CD8-positive, alpha-beta memory T cell (primary cell): ENCODE measurements at places on chromosomes 11 and 22.

GRCh38 chr22:41777749-41778425 lies 22.6 kb upstream of the CCDC134 start:
- no peak for DNase-seq

GRCh38 chr22:38153821-38154562 lies 27.6 kb downstream of the PLA2G6 start:
- DNase-seq: no peak

- no peak for DNase-seq
Observed at GRCh38 chr11:85810521-85810870, 445 bp downstream of the SYTL2 start.

GRCh38 chr22:16989915-16990314 lies 18.1 kb downstream of the GAB4 start:
- no peak for DNase-seq

DNA sequence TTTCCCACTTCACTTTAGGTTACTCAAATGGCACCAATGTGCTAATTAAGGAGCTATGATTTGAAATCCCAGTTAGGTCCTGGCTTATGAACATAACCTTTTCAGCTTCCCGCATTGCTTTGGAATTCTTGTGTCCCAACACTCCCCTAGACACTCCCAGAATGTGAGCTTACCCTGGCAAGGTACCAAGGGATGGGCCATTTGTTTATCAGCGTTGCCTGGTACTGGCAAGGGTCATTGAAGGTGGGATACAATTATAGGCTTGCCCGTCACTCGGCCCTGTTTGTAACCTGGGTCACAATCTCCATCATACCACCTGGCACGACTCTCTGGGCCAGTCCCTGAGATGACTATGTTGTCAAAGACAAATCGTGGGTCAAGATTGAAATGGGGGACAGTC lies 5.4 kb downstream of the CSRP3 start:
- DNase-seq: no peak

- no peak for DNase-seq
Observed at GRCh38 chr11:122181893-122182292, 65.9 kb upstream of the BLID start.

GRCh38 chr22:49112176-49112575 lies 715.5 kb downstream of the BRD1 start:
- no peak for DNase-seq

DNA sequence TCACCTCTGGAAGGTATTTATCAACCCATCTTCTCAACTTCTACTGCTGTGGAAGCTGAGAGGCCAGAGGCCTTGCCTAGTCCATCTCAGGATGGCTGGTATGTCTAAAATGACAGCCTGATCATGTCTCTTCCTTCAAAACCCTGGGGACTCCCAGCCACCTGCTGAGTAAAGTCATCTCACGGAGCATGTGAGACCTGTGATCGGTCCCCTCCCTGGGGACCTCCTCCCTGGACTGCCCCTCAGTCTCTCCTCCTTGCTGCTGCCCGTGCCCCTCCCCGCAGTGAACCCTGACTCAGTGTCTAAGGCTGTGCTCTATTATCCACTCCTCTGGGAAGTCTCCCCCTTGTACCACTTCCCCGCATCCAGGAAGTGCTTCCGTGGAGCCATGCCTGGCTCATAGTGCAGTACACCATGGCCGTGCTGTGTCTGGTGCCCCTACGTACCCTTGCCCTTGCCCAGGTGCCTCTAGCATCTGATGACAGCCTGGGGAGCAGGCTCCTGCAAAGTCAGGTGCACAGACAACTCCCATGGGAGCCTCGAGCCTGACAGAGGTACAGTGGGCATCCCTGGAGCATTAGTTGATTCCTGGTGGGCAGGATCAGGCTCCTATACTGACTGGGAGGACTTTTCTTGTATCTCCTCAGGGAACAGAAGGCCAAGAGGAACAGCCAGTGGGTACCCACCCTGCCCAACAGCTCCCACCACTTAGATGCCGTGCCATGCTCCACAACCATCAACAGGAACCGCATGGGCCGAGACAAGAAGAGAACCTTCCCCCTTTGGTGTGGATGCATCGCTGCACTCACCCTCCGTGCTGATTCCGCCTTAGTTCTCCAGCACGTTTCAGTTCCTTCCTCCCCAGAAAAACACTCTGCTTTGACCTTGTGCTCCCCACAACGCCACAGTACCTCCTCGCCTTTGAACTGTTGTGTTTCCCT lies 13.8 kb downstream of the SMARCB1 start:
- DNase-seq: no peak

DNA sequence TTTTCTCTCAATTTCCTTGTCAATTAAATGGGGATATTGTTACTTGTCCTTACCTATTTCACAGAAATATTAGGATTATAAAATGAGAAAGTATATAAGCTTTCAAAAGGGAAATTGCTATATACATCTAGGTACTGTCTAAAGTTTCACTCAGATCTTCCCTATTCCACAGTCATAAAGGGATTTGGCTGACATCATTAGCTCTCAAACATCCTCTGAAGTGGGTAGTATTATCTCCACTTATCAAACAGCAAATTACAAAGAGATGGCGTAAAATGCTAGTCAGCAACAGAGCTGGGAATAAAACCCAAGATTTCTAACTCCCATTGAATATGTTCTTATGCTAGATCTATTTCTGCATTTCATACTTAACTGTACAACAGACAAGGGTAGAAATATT lies 50.9 kb downstream of the SLC25A17 start:
- no peak for DNase-seq

DNA sequence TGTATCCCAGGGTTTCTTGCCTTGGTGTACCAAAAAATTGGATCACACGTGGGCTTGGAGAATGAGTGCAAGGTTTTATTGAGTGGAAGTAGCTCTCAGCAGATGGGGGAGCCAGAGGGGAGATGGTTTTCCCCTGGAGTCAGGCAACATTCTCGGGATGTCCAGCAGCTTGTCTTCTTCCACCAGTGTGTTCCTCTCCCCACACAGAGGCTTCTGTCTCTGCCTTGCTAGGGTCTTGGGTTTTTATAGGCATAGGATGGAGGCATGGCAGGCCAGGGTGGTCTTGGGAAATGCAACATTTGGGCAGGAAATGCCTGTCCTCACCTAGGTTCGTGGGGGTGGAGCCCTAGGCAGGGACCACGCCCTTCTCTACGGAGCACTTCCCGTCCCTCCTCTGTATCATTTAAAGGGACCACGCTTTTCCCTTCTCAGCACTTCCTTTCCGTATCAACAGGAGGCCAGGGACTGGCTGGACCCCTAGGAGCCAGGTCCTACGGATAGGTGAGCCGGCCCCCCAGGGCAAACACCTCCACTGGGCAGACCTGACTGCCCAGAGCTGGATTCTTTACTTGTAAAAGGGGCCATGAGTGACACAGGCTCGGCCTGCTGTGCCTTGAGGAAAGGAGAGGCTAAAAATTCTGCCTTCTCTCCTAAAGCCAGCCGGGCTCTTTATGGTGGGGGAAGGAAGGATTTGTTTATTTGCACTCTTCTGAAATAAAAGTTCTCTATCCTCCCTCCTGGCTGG lies 55.3 kb upstream of the CCDC188 start:
- peak; percentile 33 for DNase-seq

GRCh38 chr11:99513368-99513767 lies 492.6 kb downstream of the CNTN5 start:
- no peak for DNase-seq

DNA sequence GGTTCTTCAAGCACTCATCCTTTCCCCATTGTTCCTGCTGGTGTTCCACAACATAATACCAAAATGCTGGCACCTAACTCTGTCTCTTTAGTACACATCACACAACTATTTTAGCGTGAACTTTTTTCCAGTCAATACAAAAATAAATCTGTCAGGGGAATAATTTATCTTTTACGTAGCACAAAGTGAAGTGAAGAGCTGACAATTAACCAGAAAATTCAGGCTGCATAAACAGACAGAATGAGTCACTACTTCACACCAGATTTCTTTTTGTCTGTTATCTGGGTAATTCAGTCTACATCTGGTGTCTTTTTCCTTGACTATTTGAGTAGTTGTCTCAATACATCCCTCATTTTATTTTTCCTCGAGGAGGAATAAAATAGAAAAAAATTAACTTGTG lies 7.9 kb upstream of the ETS1 start:
- DNase-seq: no peak

DNA sequence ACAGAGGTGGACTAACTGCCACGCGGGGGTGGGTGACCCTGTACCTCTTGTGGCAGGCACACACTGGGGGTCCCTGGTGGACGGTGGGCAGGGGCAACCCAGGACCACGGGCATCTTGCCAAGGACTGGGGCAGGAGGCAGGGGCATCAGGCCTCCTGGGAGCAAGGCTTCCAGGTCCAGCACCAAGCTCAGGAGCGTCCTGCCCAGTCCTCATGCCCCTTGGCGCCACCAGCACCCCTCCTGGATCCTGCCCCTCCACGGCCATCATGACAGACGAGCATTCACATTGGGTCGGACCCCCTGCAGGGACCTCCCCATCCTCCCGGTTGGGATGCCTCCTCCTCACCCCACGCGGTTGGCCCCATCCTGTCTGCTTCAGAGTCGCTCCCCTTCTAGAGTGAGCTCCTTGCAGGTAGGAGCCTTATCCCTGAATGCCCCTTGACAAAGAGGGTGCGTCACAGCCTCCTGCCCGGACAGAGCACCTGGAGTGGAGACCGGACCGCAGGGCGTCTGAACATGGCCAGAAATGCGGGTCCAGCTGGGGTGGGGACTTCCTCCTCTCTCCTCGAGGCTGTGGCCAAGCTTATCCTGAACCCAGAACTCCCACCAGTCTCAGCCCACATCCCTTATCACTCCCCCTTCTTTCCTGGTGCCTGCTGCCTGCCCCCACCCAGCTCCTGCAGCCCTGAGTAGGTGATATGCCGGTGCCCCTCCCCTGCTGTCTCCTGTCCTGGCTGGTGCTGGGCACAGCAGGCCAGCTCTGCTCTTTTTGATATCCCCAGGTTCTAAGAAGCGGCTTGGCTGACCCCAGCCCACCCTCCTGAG lies 40.3 kb downstream of the IGF2 start:
- peak; percentile 26 for DNase-seq

DNA sequence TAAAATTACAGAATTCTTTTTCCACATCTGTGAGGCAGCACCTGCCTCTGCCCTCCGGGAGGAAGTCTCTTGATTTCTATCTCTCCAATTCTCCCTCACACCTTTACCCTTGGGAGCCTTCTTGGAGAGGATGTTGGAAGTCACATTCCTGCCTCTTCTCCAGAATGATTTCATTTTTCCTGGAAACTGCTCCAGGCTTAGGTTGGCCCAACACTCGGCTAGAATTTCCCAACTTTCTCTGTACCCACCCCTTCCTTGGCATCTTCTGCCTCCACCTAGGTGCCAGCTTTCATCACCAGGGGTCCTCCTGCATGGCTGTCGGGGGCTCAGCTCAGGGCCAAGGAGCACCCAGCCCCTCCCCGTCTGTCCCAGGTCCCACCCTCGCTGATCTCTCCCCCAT lies 43.2 kb downstream of the SLCO2B1 start:
- no peak for DNase-seq

DNA sequence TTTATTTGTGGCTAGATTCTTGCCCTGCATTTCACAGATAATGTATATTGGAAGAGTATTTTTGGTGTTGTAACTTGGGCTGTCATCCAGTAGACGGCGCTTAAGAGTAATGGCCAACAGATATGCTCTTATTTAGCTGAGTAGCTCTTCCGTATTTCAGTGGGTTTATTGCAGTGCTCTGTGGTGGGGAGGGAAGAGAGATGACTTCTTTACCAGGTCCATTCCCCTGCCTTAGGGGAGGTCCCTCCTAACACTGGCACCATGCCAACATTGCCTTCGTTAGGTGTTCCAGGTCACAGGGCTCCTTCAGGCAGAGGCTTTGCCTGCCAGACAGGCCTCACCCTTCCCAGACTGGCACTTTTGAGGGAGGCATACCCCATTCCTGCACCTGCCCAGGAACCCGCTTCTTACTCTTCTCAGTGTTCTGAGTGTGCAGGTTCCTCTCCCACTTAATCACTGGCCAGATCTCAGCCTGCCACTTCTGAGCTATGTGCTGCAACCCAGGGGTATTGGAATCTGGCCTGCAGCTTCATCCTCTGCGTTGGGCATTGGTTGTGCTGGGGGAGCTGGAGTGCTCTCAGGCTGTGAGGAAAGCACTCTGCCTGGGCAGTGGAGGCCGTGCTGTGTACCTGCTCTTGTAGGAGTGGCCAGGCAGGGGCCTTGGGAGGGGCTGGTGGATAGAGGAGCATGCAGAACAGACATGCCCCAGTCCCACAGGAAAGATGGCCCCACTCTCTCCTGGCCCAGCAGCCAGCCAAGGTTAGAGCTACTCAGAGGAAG lies 29.4 kb upstream of the SLN start:
- DNase-seq: no peak

GRCh38 chr11:119206511-119207414 lies 624 bp downstream of the CBL start:
- peak; percentile 46 for DNase-seq

DNA sequence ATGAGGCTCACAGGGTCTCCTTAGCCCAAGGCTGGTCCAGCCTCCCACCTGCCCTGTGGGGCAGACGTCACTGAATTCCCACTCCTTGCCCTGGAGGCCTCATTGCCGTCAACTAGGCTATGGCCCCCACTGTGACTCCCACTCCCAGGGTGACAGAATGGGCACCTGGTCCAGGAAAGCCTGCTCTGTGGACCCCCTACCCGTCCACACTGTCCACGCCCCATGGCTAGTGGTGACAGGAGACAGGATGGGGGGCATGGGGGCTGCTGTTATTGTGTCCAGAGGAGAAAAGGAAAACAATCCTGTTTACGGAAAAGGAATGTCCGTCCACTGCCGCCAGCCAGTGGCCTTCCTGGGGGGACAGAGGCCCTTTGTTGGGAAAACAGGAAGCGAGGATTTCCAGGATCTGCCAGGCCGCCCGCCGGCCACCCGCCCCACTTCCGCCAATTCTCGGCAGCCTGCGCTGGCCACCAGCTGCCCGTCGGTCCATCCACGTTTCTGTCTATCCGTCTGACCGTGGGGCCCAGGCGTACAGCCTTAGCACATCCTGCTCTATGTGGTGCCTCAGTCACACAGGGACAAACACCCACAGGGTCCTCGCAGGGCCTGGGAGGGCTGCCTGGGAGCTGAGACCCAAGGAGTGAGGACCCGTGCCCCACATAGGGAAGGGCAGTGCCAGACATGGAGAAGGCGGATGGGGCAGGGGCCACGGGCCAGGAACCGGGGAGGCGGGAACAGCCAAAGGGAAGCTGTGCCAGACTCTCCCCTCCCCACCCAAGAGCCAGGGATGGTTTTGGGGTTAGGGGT lies 19.5 kb downstream of the CRELD2 start:
- no peak for DNase-seq

DNA sequence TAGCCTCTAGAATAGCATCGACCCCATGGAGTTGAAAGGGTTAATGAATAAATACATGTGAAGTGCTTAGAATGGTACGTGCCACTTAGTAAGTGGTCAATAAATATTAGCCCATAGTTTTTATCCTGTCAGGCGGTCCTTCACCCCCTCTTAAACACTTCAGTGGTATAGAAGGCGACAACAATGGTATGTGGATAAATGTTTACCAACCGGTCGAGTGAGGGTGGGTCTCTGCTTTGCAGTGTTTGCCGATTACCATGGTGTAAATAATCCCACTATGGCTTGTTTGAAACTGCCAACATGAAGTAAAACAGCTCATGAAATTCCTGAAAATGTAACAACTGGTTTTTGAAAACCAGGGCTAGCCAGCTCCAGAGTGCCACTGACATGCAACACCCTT lies 541.2 kb downstream of the BUD13 start:
- DNase-seq: no peak

DNA sequence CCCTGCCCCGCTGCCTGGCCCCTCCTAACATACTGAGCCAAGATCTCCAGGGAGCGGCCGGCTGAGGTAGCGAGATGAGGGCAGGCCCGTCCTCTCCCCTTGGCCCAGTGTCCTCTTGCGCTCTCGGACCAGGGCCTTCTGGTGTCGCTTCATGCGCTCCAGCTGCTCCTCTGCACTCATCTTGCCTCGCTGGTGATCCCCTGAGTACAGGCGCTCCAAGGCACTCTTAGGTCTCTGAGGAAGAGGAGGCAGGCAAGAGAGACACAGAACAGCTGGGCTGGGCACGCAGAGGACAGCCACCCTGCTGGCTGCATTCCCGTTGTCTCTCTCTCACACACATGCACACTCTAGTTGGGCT lies 50.6 kb downstream of the C11orf58 start:
- no peak for DNase-seq
